Stimulated activated naive CD4-positive, alpha-beta T cell (primary cell): ENCODE measurements at places on chromosomes 2 and 18.

- DNase-seq = no peak
These were observed 37.9 kb downstream of the SEMA4F start for GRCh38 chr2:74691929-74692328.

DNA sequence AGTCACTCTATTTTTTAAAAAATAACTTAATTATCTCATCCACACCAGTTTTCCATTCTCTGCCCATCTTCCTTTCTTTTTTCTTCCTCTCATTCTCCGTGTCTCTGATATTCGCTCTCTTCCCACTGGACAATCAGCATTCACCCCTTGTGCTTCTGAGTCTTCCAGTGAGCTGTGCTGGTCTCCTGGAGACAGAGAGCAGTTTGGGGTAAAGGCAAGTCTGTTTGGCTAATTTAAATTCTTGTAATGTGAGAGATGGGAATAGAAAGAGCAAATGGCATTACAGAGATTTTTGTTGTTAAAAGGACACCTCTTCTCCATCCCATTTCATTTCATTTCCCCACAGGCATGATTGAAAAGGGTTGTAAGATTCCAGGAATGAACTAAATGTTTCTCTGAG, 107.5 kb downstream of the DTNA start:
- DNase-seq = no peak

DNA sequence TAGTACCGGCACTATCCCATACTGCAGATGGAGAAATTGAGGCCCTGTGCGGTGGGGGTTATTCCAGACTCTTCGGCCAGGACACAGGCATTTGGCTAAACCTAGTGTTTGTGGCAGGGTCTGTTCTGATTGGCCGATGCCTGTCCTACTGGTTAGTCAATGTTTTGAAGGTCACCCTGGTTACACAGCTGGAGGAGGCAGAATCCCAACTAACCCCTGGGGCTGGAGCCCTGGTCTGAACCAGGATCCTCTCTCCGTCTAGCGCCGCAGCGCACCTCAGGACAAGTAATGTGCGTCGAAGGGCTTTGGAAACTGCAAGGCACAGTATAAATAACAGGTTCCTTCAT, 19.4 kb downstream of the TEX44 start:
- no peak for DNase-seq

GRCh38 chr2:11407413-11407812, 58.5 kb downstream of the E2F6 start:
- DNase-seq = no peak

GRCh38 chr2:119257198-119257597, 33.6 kb downstream of the STEAP3 start:
- DNase-seq = no peak
